ENCODE measurements at places on chromosomes 1 and 21.

- no peak for DNase-seq
These were observed 4.7 kb downstream of the CELSR2 start for GRCh38 chr1:109253803-109254620.

DNA sequence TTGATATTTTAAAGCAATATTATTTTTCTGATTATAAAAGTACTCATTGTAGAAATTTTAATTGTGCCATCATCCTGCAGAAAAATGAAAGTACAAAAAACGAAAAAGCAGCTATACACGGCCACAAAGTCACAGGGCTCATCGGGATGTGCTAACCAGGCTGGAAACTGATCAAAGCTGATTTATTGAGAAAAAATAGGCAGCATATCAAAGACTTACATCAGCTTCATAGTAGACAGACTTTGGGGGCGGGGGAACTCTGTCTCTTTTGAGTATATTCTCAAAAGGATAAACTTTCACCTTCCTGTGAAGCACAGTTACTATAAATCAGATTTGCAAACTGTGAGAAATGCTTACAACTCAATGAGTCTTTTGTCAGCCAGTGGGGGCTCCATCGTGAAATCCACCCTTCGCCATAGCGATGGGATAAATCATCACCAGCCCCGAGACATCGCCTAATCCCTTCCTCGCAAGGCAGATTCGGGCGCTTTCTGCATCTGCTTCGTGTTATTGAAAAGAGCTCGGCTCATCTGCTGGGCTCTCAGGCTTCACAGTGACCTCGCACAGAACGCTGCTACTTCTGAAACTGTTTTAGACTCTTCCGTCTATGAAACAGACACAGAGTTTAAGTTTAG lies 69.2 kb upstream of the ERG start:
- DNase-seq: no peak

- DNase-seq: no peak
These were observed 310.1 kb downstream of the USH2A start for GRCh38 chr1:216113181-216113580.

DNA sequence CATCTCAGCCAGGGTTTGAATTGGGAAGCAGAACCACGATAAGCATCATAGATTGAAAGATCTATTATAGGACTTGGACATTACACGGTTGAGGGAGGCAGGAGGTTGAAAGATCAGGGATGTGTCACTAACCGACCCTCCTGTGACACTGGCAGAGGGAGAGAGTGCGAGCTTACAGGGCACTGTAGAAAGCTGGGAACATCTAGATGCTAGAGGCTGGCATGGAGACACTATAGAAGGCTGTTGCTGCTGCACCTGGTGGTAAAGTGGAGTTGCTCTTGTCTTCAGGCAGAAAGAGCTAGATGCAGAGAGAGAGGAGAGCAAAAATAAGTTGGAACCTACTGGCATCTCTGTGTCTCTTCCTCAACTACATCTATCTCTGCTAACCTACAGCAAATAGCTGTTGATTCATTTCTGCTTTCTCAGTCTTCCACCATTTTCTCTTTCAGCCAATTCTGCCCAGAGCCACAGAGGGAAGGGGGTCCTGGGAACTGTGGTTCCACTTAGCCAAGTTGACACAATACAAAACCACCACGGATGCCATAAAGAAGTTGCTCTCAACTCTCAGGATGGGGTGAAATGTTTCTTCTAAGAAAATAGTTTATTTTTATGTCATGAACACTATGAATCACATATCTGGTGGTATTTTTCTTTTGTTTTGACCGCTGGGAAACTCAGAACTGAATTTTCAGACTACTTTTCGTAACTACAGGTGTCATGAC lies 155.9 kb downstream of the ZNF281 start:
- no peak for DNase-seq

DNA sequence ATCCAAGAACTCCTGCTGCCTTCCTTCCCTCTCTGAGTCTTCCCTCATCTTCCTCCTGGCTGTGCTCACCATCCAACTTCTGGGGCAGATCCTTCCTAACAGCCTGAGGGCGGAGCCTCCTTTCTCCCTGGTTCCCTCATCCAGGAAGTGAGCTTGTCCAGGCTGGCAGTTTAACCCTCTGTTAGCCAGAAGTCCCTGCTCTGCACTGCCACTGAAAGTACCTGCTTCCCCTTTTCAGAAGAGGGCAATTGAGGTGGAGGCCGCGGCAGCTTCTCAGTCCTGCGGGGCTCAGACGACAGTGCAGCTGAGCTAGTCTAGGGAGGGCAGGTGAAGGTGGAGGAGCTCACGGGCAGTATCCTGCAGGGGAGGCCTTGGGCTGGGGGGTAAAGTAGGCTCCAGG lies 149.1 kb downstream of the FCRL5 start:
- peak; percentile 12 for DNase-seq

GRCh38 chr1:58783090-58783992 lies 506 bp downstream of the JUN start:
- DNase-seq: peak; percentile 69

- peak; percentile 14 for DNase-seq
These were observed 64.0 kb upstream of the KIF1B start for GRCh38 chr1:10146391-10146790.

- DNase-seq: no peak
These were observed 713.0 kb downstream of the BRINP3 start for GRCh38 chr1:189764391-189765320.
